ENCODE measurements at places on chromosomes 4 and X. TPM values are rescaled to one million over a fixed set of nuclear protein-coding genes. Genes with fewer than 3 reads are reported as not detected.

- DNase-seq, result no peak
These were observed 79.8 kb upstream of the PPARGC1A start for GRCh38 chr4:23969635-23970145.

DNA sequence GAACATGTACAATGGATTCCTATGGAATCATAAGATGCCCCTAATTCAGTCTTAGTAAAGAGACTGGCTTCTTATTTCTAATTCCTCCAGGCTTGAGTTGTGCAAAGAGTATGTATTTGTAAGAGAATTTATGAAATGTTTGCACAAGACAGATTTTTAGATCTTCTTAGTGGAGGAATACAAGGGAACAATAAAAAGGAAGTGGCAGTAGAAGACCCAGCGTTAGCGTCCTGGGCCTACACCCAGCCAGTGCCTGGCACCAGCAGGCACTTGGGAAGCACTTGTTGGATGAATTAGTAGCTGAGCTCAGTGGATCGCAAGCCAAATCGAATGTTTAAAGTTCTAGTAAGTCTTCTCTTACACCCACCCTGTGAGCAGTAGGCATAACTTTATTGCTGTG is 157.4 kb downstream of the PTTG2 start:
- no peak for DNase-seq

The RASGEF1B gene
- polyA plus RNA-seq, result 10.5 TPM

The NPY1R gene
- 16.0 TPM for polyA plus RNA-seq

All from renal pelvis (tissue), 12 donors.